ENCODE measurements at places on chromosomes 7 and 10. TPM values are rescaled to one million over a fixed set of nuclear protein-coding genes. Genes with fewer than 3 reads are reported as not detected.

- H3K27me3 ChIP-seq: no peaks in the 10 kb centered on the region
- H3K4me3 ChIP-seq: no peak overlapping the region
- peaks cover 8% of the 10 kb centered on the region for H3K36me3 ChIP-seq
- H3K27ac ChIP-seq: no peak overlapping the region
- no peak for DNase-seq
Measured at GRCh38 chr10:30918651-30919050, 113.0 kb downstream of the ZNF438 start.

DNA sequence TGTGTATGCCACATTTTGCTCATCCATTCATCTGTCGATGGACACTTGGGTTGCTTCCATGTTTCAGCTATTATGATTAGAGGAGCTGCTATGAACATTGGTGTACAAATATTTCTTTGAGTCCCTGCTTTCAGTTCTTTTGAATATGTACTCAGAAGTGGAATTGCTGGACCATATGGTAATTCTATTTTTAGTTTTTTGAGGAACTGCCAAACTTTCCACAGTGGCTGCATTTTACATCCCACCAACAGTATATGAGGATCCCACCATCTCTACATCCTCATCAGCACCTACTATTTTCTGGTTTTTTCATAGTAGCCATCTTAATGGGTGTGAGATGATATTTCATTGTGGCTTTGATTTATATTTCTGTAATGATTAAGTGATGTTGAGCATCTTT lies 44.7 kb upstream of the ZMIZ2 start:
- no peaks in the 10 kb centered on the region for H3K27me3 ChIP-seq
- H3K4me3 ChIP-seq: no peak overlapping the region
- no peak overlapping the region for H3K27ac ChIP-seq

DNA sequence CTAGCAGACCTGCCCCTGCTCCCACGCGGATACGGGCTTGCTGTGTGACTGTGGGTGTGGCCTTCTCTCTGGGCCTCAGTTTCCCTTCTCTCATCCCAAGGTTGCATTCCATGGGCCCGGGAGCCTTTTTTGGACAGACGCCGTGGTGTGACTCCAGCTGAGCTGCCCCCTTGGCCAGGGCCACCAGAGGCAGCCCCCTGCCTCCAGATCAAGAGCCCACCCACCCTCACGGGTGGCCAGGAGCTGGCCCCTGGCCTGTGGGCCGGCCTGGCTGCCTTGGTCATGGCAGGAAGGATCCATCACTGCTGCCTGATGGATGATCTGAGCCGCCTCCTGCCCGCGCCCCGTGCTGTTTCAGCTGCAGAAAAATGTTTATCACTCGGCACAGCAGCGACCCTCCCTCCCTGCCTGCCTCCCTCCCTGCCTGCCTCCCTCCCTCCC lies 27.8 kb upstream of the ELFN1 start:
- H3K4me1 ChIP-seq: peaks cover 2% of the 10 kb centered on the region
- no peak overlapping the region for H3K4me3 ChIP-seq
- DNase-seq: no peak
- H3K27ac ChIP-seq: no peak overlapping the region

GRCh38 chr10:132233501-132234085 lies 46.8 kb downstream of the DPYSL4 start:
- no peak for DNase-seq
- H3K4me1 ChIP-seq: peaks cover 35% of the 10 kb centered on the region
- no peak overlapping the region for H3K27ac ChIP-seq
- no peak overlapping the region for H3K4me3 ChIP-seq
- H3K27me3 ChIP-seq: no peaks in the 10 kb centered on the region

Gene ACTL6B
- polyA plus RNA-seq: not detected

Gene CALML5
- not detected for polyA plus RNA-seq

- H3K36me3 ChIP-seq: no peaks in the 10 kb centered on the region
- H3K27me3 ChIP-seq: peaks cover 23% of the 10 kb centered on the region
- DNase-seq: no peak
- H3K4me3 ChIP-seq: no peak overlapping the region
Measured at GRCh38 chr10:69842882-69843281, 41.2 kb downstream of the COL13A1 start.

DNA sequence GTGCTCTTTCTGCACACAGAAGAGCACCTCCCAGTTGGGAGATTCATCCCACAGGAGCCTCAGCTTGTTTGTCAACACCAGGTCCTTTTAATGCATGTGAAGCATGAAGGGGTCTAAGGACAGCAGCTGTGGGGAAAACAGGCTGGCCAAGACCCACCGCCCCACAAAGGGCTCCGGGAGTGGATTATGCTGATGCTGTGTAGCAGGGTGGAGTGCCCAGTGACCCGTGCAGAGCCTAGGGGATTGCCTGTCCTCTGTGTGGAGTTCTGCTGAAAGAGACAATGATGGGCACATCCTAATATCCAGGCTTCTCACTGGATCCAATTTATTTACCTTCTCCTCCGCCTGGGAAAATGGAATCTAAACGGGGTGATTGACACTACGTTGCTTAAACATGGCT lies 74.0 kb downstream of the PIP4K2A start:
- DNase-seq: no peak
- H3K36me3 ChIP-seq: peaks cover 11% of the 10 kb centered on the region
- no peaks in the 10 kb centered on the region for H3K27me3 ChIP-seq
- H3K27ac ChIP-seq: peak overlapping the region; percentile 28

Gene CALCR
- not detected for polyA plus RNA-seq

Gene EPHA1
- polyA plus RNA-seq: not detected

DNA sequence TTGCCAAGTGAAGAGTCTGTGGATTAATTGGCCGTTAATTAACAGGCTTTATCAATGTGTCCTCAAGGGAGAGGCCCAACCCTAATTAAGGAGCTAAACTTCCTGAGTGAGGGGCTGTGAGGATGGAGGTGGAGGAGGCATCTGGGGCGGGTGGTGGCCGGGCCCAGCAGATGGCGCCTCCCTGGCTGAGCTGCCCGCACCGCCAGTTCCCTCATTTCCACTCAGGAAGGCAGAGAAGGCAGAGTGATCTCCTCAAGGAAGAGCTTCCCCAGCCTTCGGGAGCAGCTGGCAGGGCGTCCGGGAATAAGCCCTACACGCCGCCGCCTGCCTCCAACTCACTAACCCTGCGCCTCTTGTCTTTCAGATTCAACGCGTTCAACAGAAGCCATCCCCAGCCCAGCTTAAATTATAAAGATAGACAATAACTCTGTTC lies 112.2 kb downstream of the CYTH3 start:
- H3K27ac ChIP-seq: no peak overlapping the region
- no peak for DNase-seq
- peaks cover 8% of the 10 kb centered on the region for H3K36me3 ChIP-seq
- no peaks in the 10 kb centered on the region for H3K4me1 ChIP-seq
- H3K4me3 ChIP-seq: no peak overlapping the region

Gene SPDYE2B
- polyA plus RNA-seq: not detected

GRCh38 chr7:17227766-17228490 lies 70.5 kb upstream of the AHR start:
- H3K4me3 ChIP-seq: no peak overlapping the region
- H3K27ac ChIP-seq: no peak overlapping the region
- DNase-seq: no peak
- H3K27me3 ChIP-seq: no peaks in the 10 kb centered on the region

- H3K27me3 ChIP-seq: no peaks in the 10 kb centered on the region
- DNase-seq: no peak
- no peak overlapping the region for H3K27ac ChIP-seq
- no peak overlapping the region for H3K4me3 ChIP-seq
- no peaks in the 10 kb centered on the region for H3K4me1 ChIP-seq
Measured at GRCh38 chr7:136079478-136079892, 102.3 kb upstream of the MTPN start.

GRCh38 chr10:112622786-112623185 lies 175.8 kb downstream of the VTI1A start:
- H3K27ac ChIP-seq: no peak overlapping the region
- peaks cover 20% of the 10 kb centered on the region for H3K36me3 ChIP-seq
- no peaks in the 10 kb centered on the region for H3K27me3 ChIP-seq
- no peaks in the 10 kb centered on the region for H3K4me1 ChIP-seq

Gene CYP3A7
- polyA plus RNA-seq: not detected

- no peak overlapping the region for H3K27ac ChIP-seq
- peaks cover 8% of the 10 kb centered on the region for H3K36me3 ChIP-seq
- peaks cover 13% of the 10 kb centered on the region for H3K4me1 ChIP-seq
- H3K4me3 ChIP-seq: peak overlapping the region; percentile 22
- H3K27me3 ChIP-seq: no peaks in the 10 kb centered on the region
Measured at GRCh38 chr10:132532749-132533560, 4.6 kb upstream of the INPP5A start.
